Stimulated activated CD8-positive, alpha-beta memory T cell treated with anti-CD3 and anti-CD28 coated beads, Interleukin-7, amount 100 ng/mL, for 1 hour (primary cell): ENCODE measurements at places on chromosomes 11 and 22.

GRCh38 chr22:30457981-30458380 lies 13.8 kb downstream of the SEC14L3 start:
- DNase-seq = no peak

DNA sequence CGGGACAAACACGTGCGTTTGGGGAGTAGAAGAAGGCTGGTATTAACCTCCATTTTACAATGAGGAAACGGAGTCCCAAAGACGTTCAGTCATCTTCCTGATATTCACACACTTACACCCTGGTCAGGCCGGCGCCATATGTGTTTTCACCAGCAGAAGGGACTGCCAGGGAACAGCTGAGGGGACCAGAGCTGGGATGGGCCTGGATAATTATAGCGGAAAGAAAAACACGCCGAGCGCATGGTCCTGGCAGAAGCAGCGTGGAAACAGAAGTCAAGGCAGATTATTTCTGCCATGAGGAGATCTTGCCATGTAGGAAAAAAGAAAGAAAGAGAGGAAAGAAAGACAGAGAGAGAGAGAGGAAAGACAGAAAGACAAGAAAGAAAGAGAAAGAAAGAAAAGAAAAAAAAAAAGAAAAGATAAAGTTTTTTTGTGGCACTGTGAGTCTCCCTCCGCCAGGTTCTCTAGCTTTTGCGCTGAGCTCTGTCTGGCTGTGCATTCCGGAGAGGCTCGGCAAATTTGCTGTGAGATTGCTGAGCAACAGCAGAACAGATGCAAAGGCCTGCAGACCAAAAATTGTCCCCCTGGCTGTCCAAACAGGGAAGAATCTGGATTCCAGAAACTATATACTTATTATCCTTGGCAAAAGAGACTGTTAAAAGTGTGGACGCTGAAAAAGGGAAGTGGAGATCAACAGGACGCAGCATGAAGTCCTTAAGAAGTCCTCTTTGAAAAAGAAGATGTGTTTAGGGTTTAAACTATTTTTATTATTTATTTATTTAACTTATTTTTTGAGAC lies 1.3 kb upstream of the UCP2 start:
- DNase-seq = no peak

DNA sequence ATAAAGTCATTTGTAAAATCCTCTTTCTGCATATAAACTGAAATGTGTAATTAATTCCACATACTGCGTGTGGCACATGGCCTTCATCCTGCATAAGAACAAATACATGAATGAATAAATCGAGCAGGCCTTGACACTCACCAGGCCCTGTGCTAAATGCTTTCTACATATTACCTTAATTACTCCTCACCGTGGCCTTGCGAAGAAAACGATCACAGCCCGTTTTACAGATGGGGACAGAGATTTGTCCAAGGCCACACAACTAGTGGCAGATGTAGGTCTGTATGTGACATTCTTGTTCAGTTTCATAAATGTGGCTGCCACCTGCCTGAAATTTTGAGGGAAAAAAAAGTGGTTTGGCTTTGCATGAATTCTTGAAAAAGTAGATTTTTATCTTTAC lies 5.8 kb upstream of the CCND1 start:
- no peak for DNase-seq

DNA sequence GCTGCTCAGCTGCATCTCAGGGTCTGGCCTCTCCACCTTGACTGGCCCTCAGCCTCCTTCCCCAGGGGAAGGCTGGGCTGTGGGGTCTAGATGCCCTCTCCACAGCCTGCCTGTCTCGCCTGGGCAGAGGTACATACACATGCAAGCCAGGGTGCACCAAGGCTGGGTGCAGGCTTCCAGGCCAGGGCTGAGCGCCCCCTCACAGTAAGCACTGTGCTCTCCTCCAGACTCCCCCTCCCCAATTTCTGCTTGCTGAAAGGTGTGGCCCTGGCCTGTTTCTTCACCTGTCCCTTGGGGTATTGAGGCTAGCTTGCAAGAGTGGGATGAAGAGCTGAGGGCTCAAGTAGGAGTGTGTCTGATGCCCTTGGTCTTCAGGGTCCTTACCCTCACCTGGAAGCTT lies 22.5 kb downstream of the RELT start:
- DNase-seq = no peak

GRCh38 chr11:32894149-32894827 lies 1.7 kb downstream of the QSER1 start:
- DNase-seq = no peak

GRCh38 chr11:64684357-64684756 lies 38.6 kb downstream of the NRXN2 start:
- DNase-seq = no peak

GRCh38 chr11:121439337-121439736 lies 12.8 kb upstream of the SORL1 start:
- DNase-seq = no peak

DNA sequence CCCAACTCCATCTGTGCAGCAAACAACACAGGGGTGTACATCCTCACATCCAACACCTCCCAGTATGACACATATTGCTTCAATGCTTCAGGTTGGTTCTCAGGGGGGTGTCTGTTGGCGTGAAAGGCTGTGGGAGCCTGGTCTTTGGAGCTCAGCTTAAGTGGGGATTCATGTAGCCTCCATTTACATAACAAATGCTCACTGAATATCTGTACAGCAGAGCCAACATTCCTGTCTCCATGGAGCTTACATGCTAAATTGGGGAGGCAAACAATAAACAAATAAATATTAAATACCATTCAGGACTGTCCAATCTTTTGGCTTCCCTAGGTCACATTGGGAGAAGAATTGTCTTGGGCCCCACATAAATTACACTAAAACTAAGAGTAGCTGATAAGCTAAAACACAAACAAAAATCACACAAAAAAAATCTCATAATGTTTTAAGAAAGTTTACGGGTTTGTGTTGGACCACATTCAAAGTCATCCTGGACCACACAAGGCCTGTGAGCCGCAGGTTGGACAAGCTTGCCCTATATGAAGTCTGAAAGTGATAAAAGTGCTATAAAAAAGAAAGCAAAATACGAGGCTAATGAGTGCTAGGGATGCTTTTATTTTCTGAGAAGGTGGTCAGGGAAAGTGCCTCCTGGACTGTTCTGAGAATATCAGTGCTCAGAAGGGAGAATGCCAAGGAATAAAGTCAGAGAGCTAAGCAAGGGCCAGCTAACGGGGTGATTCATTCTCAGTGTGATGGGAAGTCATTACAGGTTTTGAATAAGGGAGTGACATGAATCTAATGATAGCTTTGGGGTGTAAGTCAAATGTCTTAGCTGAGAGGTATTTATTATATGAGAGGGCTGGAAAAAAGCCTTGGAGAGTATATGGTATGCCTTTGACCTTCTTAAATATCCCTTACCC lies 41.6 kb downstream of the CD44 start:
- DNase-seq = no peak

DNA sequence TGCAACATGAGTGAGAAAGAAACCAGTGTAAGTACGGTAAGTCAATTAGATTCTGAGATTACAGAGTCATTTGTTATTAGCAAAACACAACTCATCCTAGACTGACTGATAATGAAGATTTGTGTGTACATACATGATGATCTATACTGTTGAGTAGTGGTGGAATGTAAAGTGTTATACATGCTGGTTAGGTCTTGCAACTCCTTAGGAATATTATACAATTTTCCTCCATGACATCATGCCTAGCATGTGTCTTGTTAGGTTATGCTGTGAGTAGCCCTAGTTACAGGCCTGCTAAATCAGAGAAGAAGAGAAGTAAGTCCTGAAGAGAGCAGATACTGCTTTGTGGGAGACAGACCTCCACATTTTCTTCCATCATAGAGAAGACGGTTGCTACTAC lies 880.6 kb downstream of the LUZP2 start:
- DNase-seq = no peak

DNA sequence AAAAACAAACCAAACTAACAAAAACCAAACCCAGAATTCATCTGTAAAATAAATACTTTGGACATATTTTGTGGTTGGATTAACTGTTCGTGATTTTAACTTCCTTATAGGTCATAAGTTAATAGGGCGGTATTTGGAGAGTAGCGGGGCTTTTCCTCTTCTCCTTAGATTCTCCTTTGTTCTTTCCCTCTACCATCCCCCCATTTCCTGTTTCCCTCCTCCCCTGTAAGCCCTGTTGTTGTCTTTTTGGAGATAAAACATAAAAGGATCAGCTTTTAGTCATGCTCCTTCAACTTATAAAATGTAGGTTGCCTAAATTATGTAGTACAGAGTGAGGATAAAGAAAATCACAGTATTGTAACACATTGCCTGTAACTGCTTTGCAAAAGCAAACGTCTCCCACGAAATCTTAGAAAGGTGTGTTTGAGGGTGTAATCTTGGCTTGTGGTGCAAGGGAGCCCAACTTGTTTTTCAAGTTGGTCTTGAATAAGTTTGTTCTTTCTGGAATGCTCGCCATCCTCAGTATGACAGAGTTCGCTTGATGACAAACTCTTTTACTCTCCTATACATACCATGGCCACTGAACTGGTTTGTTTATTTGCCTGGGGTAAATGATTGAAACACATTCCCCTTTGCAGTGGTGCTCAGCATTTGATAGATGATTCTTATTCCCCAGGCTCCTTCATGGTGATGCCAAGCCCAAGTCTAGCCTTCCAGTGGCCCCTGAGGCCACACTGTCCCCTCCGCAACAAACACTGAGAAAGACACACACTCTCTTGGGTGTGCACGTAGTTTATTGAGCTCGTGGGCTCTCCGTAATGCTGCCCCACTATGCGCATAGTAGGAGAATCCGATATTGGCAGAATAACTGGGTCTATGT lies 49.4 kb downstream of the TEAD1 start:
- no peak for DNase-seq

- no peak for DNase-seq
These were observed 53.7 kb downstream of the IGSF9B start for GRCh38 chr11:133903056-133903455.

DNA sequence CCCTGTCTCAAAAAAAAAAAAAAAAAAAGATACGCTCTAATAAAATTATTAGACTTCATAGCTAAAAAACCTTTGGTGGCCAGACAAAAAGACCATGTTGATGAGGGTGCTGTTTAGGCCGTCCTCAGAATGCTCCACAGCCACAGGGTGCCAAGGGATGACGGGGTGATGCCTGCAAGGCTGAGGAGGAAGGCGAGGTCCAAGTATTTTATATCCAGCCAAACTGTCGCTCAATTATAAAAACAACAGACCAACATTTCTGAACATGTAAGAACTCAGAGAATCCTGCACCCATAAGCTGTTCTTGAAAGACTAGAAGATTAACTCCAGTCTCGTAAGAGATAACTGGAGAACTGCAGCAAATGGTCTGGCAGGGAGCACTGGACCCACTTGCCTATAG lies 29.2 kb downstream of the TBX1 start:
- DNase-seq = no peak

DNA sequence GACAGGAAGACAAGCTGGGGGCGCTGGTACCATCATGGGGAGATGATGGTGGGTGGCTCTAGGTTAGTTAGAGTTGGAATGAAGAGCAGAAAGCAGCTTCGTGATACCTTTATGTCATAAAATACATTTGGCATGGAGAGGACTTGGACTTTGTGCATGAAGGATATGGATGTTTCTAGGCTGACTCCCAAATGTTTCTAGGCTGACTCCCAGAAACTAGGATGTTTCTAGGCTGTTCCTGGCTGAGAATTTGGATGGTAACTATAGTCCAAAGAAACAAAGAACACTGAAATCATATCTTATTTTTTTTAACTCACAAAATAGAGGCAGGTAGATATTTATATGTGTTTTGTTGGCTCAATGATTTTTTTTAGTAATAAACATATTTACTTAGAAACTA lies 89.4 kb upstream of the VPREB1 start:
- DNase-seq = no peak

DNA sequence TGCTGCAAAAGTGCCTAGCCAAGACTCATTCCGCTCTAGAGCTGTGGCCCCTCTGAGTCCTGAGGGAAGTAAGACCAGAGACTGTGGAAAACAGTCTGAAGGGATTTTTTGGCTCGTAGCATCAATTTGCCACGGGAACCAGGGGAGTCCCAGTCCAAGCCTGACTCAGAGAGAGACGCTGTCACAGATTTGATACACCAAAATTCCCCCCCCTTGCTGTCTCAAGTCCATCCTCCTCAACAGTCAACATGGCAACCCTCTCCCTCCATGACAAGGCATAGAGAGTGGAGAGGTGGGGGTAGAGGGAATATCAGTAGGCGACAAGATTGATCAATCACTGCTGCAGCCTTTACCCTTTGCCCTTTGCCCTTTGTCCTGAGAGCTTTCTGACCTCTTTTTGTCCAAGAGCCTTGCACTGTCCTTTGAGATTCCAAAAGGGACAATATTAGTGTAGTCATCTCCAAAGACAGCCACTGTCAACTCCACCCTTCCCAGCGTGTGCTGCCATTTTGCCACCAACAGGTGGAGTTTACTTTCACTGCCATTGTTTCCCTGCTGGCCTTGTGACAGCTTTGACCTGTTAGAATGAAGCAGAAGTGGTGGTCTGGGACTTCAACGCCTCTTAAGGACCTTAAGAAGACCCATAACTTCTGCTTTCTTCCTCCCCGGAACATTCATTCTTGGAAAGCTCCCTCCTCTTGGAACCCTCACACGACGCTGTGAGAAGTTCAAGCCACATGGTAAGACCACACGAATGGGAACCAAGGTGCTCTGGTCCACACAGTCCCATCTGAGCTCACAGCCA lies 7.3 kb downstream of the SLC15A3 start:
- no peak for DNase-seq

- no peak for DNase-seq
These were observed 47.2 kb upstream of the ADA2 start for GRCh38 chr22:17266251-17266971.

DNA sequence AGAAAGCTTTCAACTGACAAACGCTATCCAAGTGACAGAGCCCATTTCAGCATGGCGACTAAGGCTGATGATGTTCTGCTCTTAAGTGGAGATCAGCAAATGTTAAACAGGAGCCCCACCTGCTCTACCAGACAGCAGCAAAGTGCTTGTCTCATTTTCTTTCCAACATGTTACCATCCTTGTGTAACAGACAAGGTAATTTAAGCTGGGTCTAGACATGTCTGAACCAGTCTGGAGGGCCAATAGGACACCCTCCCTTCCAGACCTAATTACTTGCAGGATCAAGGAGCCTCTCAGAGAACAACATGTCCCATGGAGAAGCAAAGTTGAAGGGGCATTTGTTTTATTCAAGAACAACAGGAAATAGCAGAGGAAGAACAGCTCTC lies 3.9 kb upstream of the LMO2 start:
- DNase-seq = no peak

GRCh38 chr22:28977481-28977971 lies 84.1 kb downstream of the C22orf31 start:
- DNase-seq = no peak

DNA sequence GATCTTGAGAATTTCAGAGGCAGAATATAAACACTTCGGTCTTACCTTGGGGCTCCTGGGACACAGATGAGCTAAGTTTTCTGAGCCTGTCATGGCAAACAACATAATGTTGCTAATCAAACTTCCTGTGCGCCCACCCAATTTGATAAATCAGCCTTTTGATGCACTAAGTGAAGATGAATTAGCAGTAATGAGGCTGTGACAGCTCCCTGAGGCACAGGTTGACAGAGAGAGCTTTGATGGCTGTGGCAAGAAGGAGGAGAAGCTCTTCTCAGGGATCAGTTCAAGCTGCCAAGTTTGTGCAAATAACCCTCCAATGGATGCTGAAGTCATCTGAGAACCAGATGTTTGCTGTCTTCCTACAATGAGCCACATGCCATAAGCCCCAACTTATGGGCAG lies 34.4 kb downstream of the DRD2 start:
- no peak for DNase-seq

GRCh38 chr11:88193278-88193677 lies 18.0 kb upstream of the RAB38 start:
- DNase-seq = no peak
